Stimulated activated CD8-positive, alpha-beta memory T cell treated with anti-CD3 and anti-CD28 coated beads, Interleukin-7, amount 100 ng/mL, for 4 hours (primary cell): ENCODE measurements at places on chromosomes 3 and 15.

- no peak for DNase-seq
Observed at GRCh38 chr3:59611649-59612443, 562.0 kb upstream of the CFAP20DC start.

GRCh38 chr15:92663250-92663951, 7.8 kb upstream of the FAM174B start:
- DNase-seq, result no peak

DNA sequence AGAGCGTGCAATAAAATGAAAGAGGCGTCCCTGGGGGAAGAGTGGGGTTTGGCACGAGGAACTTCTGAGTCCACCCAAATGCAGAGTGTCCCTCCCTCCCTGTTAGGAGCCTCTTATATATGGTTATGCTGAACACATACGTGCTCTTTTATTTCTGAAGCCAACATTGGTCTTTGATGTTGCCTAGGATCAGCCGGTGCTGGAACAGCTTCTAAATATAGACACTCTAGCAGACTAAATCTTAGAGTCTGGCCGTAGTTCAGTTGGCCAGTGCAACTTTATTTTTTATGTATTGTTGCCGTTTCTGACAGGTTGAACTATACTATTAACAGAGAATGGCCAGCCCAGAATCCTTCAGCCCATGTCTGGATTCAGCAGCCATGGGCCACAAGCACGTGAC, 128.7 kb downstream of the GHSR start:
- DNase-seq, result no peak

DNA sequence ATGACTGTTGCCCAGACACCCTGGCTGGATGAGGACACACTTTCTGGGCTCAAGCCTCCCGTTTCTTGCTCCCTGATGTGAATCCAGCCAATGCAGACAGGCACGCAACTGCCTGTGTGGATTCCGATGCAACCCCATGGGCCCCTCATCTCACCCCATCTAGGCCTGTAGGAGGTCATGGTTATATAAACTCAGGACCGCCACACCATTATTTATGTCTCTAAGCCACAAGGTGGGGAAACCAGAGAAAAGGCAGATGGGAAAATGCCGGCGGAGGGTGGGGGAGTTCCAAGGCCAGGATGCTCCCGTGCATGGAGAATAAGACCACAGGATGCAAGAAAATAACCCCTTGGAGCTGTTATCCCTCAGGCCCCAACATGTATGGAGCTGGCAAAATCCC, 2.0 kb downstream of the MESP1 start:
- no peak for DNase-seq

DNA sequence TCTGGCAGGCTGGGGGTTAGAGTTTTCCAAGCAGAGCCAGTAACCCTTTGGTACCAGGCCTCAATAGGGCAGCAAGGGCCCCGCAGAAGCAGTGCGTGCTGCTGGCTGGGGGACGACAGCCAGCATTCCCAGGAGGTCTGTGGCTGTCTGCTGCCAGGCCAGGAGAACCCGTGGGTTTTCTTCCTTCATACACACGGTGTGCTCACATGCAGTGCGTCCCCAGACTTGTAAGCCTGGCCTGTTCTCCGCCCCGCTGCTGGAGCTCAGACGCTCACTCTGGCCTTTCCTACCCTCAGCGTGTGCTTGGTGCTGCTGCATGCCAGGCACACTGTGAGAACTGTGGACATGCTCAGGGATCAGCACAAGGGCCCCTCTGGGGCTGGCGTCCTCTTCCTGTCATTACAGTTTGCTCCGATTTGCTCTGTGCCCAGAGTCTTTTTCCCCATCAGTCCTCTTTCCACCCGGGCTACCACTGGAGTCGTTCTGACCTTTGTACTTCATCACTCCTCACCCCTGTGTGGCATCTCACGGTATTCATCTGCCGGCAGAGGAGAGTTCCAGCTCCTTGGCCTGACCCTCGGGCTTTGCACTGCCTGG, 149.5 kb downstream of the DNAJB8 start:
- no peak for DNase-seq

- no peak for DNase-seq
Observed at GRCh38 chr3:127790882-127791183, 31.5 kb downstream of the MGLL start.

GRCh38 chr3:147941969-147942368, 532.8 kb downstream of the ZIC1 start:
- DNase-seq, result no peak

GRCh38 chr3:20878691-20879090, 692.7 kb upstream of the SGO1 start:
- no peak for DNase-seq

GRCh38 chr15:43881245-43881644, 54.4 kb downstream of the WDR76 start:
- DNase-seq, result no peak

DNA sequence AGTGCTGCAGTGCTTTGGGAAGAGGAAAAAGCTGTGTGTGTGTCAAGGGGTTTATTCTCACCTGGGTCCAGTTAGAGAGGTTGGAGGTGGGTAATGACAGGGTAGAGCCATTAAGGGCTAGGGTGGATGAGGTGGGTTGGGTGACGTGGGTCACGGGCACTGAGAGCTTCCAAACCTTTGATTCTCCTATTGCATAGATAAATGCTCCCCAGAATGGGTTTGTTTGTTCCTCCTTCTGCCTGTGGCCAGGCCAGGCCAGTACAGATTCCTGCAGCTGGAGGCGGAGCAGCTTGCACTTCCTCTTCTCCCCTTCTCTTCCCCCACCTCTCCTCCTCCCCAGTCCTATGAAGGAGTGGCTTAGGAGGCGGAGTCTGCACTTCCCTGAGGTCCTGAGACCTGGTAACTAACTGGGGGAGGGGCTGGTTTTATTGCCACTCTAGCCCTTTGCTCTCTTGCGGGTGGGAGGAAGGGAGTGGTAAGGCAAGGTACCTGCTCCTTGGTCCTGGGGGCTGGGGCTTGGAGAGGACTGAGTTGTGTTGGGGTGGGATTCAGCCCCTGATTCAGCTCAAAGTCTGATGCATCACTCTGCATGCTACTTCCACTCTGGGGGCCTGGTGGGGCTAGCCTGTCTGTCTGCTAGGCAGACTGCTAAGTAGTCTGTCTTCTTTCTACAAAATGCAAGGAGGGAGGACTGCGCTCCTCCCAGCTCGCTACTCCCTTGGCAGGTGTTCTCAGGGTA, 3.5 kb downstream of the SPINT1 start:
- no peak for DNase-seq

DNA sequence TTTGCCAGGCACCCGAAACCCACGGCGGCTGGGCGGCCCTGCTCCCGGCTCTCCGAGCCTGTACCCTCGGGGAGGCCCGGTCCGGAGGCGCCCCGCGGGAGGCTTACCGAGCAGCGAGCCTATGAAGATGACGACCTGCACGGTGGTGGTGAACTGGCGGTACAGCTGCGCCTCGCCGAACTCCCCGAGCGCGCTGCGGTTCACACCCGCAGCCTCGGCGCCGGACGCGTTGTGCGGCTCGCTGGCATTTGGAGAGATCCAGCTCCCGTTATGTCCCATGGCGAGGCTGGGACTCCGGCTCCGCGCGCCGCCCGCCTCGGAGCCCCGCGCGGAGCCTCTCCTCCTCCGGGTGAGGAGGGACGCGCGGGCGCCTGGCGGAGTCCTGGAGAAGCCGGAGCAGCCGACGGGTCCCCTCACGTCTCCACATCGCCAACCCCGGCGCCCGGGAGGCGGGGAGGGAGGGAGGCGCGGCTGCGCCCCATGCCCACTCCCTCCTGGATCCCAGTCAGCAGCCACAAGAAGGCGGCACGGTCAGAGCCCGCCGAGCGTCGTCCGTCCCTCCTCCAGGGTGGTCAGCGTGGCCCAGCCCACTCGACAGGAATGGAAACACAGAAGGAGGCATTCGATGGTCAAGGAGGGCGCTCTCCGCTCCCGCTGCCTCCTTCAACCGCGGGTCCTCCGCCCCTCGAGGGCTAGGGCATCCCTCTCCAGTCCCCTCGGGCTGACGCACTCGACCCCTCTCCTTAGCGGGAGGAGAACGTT, at the start of gene GPR176:
TSS of gene GPR176 (minus strand) at position 519 of the 762 bp plus-strand sequence. CDS start at position 279, 240 bp downstream.
- DNase-seq, result no peak

DNA sequence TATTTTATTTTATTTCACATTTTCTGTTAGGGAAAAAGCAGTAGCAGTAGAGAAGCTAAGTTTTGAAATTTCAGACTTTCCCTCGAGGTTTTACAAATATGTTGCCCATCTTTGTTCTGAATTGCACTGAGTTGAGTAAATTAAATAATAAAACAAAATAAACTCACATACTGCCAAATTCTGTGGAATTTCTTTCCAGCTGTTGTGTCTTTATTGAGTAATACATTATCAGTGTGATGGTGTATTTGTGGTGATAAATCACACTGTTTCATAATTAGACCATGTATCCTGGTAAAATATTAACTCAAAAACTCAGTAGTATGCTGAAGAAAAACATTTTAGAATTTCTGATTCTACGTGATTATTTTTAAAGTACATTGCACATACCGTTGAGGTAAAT, 592.1 kb downstream of the SI start:
- DNase-seq, result no peak

- peak; percentile 52 for DNase-seq
Observed at GRCh38 chr15:73240866-73241499, 127.8 kb downstream of the HCN4 start.

DNA sequence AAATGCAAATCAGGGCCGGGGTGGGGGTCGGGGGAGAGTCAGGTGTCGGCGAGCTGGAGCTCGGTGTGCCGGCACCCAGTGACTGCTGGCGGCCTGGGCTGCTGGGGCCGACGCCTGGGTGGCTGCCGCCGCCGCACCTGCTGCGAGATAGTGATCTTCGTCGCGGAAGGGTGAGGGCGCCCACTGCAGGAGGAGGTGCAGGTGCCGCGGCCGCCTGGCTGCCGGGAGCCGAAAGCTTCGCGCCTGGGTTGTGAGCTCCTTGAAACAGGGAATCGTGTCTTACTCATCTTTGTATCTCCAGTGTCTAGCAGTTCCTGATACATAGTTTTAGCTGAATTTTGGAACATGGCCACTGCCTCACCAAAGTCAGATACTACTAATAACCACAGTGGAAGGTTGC, 64.0 kb upstream of the CPOX start:
- DNase-seq, result peak; percentile 12

DNA sequence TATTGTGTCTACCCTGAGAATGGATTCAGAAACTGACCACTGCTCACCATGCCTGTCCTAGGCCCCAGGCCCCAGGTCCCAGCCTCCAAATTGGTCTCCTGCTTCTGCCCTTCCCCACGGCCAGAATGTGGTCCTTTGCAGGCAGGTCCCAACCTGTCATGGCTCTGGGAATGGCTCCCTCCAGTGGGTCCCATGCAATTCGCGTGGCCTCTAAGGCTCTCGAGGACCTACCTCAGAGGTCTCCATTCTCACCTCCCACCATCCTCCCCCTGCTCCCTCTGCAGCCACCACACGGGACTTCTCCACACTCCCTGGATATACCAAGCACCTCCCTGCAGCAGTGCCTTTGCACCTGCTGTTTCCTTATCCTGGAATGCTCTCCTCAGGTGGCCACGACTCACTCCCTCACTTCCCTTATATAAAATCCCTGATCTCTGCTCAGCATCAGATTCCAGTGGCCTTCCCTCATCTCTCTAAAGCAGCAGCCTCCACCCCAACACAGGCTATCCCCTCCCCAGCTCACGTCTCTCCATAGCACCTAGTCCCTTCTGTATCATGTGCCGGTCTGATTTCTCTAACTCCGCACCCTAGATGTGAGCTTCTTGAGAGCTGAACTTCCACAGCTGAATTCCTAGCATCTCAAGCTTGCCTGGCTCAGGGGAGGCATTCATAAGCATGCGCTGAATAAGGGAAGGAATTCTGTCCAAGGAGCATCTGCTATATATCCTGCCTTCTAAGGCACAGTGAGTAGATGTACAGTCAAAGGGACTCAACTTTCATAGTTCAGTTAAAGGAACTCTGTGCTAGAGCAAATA, 56.9 kb downstream of the ARRDC4 start:
- DNase-seq, result no peak

- DNase-seq, result no peak
Observed at GRCh38 chr15:63238171-63238570, 39.2 kb upstream of the APH1B start.

- no peak for DNase-seq
Observed at GRCh38 chr15:62306851-62307504, 141.9 kb upstream of the C2CD4B start.

- peak; percentile 38 for DNase-seq
Observed at GRCh38 chr15:88913017-88913849, at the start of gene MFGE8. MFGE8 (minus strand) TSS chr15:88913379; CDS start chr15:88913319, 60 bp downstream.

DNA sequence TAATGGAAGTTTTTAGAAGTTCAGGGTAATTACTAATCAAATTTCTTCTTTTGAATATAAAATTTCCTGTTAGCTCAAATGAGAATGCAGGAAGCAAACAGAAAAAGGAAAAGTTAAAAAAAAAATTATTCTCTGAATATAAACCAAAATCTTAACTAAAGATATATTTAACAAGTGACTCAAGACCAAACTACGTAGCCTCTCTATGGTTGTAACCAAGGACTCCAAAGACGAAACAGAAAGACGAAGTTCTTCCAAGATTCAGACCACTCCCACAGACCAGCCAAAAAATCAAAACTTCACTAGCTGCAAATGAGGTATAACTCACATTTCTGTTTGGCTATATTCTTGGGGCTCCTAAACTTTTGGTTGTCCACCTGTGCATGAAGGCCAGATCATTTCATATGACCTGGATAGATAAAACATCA, 846.5 kb upstream of the ALCAM start:
- DNase-seq, result no peak

- no peak for DNase-seq
Observed at GRCh38 chr15:70195587-70196305, 98.0 kb upstream of the TLE3 start.

DNA sequence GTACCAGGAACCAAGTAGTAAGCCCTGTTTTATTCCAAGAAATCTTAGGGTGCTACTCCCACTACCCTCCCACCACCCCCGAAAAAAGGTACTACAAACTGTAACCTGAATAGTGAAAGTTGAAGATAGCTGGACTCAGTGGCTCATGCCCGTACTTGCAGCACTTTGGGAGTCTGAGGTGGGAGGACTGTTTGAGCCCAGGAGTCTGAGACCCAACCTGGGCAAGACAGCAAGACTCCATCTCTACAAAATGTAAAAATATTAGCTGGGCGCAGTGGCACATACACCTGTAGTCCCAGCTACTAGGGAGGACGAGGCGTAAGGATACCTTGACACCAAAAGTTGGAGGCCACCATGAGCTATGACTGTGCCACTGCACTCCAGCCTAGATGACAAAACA, 7.9 kb downstream of the RHOA start:
- DNase-seq, result no peak

- DNase-seq, result no peak
Observed at GRCh38 chr15:30901889-30902288, 1.8 kb upstream of the FAN1 start.

GRCh38 chr15:75620841-75621391, 4.6 kb downstream of the SNUPN start:
- DNase-seq, result no peak
